ENCODE measurements at places on chromosomes 3 and 15. TPM values are rescaled to one million over a fixed set of nuclear protein-coding genes. Genes with fewer than 3 reads are reported as not detected.

DNA sequence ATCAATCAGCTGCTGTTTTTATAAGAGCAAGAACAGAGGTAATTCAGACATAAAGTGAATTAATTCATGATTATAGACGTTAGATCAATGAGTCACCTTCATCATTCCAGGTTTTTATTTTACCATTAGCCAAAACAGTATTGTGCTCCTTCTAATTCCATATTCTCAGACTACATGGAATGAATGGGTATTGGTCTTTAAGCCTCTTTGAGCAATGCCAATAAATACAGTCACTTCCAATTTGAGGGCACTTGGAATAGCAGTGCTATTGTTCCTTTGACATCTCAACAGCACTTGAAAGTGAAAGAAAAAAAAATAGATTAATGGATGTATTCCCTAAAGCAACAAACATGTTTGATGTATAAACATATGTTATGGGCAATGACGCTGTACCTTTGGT is 830.9 kb upstream of the CFAP20DC start:
- no peak for DNase-seq

DNA sequence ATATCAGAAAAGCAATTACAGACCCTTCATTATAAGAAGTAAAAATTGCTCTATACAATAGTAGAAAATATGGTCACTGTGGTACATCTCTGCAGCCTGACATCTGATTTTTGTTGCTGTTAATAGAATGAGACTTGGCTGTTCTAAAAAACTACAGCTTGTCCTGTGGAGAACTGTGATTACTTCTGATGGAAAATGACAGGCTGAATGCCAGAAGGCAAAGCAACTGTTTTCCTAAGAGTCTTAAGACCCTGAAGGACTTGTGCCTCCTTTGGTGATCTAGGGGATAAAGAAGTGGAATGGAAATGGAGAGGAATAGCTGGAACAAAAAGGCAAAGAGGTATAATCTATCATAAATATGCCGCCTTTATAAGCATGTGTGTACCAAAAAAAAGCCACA is 314.8 kb downstream of the BCHE start:
- DNase-seq = no peak

DNA sequence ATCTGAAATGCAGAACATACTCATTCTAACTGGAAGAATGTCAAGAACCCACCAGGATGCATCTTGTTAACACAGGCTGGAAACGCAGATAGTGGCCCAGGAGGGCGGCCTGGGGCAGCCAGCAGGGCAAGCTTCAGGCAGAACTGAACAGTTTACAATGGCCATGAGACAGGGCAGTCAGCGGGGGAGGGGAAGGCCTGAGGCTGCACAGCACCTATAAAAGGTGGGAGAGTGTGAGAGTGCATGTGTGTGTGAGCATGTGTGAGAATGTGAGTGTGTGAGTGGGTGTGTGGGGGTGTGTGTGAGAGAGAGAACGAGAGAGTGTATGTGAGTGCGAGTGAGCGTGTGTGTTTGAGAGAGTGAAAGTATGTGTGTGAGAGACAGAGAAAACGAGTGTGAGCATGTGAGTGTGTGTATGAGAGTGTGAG is 26.8 kb upstream of the SLCO2A1 start:
- DNase-seq = no peak

DNA sequence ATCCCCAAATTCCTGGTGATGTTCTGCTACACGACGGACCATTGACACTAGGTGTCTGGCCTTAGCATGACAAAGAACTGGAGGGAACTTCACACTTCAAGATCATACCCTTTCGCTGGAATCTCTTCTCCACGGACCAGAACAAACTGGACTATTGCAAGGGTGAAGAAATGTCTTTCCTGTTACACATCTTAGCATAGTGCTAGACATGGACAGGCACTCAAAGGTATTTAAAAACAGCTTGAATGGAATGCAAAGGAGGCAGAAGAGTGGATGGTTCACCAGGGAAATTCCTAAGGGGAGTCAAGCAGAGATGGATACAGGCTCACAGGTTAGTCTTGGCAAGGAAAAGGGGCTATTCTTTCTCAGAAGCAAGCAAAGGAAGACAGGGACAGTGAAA is 33.5 kb upstream of the PDZRN3 start:
- no peak for DNase-seq

DNA sequence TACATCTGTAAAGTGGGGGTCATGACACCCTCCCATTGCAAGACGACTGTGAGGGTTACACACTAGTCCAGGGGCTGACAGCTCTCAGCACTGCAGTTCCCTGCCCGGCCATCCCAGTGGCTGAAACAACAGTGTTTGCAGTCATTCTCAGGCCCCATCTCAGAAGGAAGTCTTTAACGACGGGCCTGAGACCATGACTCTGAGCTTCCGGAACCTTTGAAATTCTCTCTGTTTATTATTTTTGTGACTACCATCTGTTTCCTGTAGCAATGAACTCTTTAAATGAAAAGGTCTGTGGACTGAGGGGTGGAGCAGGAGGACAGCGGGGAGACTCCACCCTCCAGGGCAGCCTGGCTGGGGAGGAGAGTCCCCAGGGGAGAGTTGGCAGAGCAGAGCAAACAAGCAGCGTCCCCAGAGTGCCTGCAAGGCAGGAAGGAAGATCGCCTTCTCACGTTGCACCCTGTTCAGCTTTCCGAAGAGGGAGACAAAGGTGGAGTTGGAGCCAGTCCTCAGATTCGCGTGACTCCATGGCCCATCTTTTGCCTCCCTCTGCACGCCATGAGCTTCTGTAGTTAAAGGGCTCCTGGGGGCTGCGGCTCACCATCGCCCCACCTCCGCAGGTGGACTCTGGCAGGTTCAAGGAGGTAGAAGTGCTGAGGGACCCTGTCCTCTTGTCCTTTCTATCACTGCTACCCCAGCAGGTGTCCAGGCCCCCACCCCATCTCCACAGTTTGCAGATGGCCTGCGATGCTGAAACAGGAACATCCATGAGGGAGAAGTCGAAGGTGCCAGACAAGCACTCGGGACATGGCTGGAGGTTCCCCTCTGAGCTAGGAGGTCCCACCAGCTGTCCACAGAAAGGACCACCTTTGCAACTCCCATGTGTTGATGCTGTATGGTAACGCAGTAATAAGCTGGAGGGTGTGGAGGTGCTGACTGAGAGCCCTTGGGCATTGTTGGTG is 525.8 kb upstream of the PROK2 start:
- DNase-seq = peak; percentile 78

DNA sequence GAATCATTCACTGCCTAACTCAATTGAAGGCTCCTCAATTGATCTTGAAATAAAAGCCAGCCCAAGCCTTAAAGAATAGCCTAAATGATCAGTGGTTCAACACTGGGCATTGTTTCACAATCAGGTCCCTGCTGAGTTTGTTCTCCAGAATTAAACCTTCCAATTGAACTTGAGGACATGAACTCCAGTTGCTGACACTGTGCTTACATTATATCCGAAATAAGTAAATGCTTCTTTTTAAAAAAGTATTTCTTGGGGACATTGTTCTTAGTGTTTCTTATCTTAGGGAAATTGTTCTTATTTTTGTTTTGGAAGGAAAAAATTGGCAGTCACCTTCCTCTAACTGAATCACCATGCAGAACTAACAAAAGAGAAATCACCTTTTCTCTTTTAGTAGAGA is 450.2 kb downstream of the RBMS3 start:
- no peak for DNase-seq

DNA sequence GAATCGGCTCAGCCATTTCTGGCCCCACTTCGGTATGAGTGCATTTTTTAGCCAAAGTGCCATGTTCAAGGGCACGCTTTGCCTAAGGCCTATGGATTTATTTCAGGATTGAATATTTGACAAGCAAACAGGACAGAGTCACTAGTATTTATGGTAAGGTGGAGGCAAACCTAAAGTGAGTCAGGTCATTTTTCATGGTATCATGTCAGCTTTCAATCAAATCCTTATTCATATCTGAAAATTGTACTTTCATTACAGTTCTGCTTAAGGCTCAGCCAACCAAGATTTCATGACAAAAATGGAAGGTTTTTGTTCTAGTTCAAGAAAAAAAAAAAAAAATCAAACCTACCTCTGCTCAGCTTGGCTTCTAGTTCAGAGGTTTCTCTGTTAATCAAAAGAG is 30.5 kb upstream of the ICE2 start:
- no peak for DNase-seq

DNA sequence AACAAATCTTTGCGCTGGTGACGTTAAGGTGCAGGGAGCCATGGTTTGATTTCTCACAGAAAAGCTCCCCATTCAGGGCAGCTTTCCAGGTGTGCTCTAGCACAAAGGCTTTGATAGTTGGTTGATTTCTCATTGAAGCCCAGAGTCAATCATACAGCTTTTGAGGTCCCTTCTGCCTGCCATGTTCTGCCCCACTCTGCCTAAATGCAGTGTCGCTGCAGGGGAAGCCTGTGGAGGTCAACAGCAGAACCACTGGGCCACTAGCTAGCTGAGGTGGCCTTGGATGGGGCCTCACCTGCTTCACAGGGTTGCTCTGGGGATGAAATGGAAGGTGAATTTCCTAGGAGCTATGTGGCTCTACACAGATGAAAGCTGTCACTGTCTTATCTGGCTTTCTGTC is 278.3 kb downstream of the TLE3 start:
- no peak for DNase-seq

DNA sequence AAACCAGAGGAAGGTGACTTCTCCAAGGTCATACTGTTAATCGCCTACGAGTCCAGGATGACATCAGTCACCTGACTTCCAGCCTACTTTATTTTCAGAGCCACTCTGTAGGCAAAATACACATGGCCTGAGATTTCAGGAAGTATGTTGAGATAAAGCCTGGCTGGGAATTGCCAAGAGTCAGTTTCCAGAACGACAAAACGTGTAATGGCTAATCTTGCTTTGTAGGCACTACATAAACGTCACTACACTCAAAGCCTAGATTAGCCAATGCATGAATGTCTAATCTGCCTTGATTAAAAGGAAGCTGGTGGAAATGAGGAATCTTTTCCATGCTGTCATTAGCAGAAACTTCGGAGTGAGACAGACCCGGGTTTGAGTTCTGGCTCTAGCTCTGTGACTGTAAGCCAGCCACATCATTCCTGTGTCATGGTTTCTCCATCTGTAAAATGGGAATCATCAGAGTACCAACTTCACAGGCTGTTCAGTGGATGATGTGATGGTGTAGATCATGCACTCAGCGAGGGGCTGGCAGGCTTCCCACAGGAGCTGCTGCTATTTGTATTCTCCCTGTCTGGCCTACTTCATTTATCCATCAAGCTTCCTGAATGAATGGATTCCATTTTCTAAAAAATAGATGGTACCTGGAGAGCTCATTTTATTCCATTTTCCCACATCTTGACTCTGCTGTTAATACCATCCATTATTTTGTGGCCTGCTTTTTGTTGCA is 241.9 kb downstream of the XXYLT1 start:
- DNase-seq = no peak

- no peak for DNase-seq
Measured at GRCh38 chr15:63531586-63531985, 27.2 kb downstream of the USP3 start.

GRCh38 chr3:139309061-139309591 is 34.7 kb upstream of the MRPS22 start:
- no peak for DNase-seq

DNA sequence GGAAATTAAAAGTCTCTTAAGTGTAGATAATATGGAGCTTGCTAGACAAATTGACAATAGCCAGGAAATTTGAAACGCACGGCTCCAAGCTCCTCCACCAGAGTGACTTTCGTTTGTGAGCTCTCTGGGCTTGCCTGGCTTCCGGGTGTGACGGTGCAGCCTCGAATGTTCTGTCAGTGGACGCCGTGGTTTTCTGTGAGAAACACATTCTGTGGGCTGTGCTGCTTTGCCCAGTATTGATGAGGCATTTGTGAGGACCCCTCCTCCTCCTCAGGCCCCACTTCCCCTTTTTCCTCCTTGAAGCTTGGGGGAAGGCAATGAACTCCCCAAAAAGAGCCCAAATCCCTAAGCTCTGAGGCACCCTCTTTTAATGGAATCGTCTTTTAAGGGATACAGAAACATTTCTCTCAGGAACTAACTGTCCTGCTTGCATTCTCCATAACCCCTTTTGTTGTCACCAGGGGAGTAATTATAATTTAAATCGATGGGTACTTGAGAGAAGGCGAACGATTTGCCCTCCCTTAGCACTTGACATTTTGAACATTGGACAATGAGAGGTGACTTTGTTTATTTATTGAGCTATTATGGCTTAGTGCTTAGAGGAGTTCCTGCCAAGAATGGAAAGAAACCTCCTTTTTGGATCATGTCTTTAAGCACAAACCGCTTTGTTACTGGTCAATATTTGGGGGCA is 40.8 kb downstream of the POLR2M start:
- peak; percentile 25 for DNase-seq

DNA sequence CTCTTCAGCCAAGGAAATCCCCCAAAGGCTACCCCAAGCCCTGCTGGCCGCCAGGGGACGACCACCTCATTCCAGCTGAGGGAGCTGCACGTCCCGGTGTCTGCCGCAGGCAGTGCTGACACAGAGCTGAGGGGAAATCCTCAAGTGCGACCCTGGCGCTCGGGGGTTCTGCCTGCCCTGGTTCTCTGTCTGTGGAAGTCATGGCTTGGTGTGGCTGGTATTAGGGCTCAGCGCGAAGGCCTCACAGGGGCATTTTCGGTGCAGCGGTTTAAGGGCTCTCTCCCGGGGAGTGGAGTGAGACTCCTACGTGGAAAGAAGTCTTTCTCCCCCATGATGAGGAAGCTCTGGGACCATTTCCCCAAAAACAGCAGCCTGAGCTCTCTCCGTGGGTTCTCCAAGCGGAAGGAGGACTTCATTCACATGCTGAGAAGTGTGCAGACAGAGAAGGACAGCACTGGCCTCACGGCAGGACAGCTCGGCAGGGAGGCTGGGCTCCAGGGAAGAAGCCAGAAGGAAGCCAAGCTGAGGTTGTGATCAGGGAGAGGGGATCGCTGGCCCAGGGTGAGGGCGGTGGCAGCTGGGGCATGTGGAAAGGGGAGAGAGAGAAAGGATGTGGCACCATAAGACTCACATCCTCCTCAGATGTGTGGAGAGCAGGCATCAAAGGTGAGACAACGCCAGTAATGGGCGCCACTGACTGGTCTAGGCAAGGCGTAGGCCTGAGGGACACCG is 48.6 kb downstream of the KLF15 start:
- DNase-seq = no peak

GRCh38 chr3:111667170-111667569 is 72.0 kb upstream of the ZBED2 start:
- no peak for DNase-seq

GRCh38 chr3:193761969-193762368 is 169.0 kb downstream of the OPA1 start:
- DNase-seq = no peak

- DNase-seq = peak; percentile 75
Measured at GRCh38 chr3:12750658-12751071, 8.4 kb downstream of the TMEM40 start.

DNA sequence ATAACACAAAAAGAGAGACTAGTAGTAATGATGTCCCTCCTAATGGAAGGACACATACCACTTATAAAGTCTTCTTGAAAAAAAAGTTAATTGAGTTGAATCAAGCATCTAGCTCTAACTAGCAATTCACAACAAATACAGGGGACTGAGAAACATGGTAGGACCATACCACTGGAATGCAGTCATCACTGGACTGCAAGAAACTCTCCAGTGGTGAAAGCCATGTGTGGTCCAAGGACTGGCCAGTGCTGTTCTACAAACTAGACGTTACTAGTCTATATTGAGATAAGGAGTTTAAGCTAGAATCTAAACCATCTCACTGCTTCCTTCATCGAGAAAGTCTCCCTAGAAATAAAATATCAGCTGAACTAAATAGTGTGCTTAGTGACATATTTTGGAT is 16.7 kb downstream of the FBN1 start:
- DNase-seq = no peak

GRCh38 chr3:181417748-181418147 is 294.0 kb upstream of the SOX2 start:
- DNase-seq = no peak

Gene GOLGA8S
- not detected for total RNA-seq

Gene ARL14
- 1.7 TPM for total RNA-seq

Gene MORC1
- total RNA-seq = not detected

Gene CCDC54
- not detected for total RNA-seq

Gene BTBD1
- 91.9 TPM for total RNA-seq

Gene CYP8B1
- not detected for total RNA-seq

Gene DAZL
- total RNA-seq = not detected

All from Daoy (cell line).